ENCODE measurements at places on chromosomes 3 and 15. TPM values are rescaled to one million over a fixed set of nuclear protein-coding genes. Genes with fewer than 3 reads are reported as not detected.
A peak's percentile ranks its signal among the peaks of the same experiment; 100 is the strongest.

DNA sequence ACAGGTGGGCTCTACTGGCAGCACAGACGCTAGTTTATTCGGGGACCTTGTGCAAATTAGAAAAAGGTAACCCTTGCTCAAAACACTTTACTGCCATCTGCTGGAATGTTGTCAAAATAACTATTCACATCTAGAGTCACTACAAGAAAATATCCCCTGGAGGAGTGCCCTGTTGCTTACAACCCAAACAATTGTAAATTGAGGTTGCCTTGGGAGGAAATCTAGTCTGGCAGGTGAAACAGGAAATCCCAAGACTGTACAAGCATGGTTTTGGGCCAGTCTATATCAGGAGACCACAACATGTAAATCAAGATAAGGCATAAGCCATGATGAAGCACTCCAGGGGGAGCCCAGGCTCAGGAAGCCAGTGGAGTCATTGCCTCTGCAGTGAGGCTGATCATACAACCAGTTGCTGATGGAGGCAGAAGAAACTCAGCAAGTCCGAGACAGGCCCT lies 136.8 kb upstream of the ACP3 start:
- DNase-seq = peak; percentile 62

The DUOX2 gene
- total RNA-seq = 3.8 TPM

DNA sequence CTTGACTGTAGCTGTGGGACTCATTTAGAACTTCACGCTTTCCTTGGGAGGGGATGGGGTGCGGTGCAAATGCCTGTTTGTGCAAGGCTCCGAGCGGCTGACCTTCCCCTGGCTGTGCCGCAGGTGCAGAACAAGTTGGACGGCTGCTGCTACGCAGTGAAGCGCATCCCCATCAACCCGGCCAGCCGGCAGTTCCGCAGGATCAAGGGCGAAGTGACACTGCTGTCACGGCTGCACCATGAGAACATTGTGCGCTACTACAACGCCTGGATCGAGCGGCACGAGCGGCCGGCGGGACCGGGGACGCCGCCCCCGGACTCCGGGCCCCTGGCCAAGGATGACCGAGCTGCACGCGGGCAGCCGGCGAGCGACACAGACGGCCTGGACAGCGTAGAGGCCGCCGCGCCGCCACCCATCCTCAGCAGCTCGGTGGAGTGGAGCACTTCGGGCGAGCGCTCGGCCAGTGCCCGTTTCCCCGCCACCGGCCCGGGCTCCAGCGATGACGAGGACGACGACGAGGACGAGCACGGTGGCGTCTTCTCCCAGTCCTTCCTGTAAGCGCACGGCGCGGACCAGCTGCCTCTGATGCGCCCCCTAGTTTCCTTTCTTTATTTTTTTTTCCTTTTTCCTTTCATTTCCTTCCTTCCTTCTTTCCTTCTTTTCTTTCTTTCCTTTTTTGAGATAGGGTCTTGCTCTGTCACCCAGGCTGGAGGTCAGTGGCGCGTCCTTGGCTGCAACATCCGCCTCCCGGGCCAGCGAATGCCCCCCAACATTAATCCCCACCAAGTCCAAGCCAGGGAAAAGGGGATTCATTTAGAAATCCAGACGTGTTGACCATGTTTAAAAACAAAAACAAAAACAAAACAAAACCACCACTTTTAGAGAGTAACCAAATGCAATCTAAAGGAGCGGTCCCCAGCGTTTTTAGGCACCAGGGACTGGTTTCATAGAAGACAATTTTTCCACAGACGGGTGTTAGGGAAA lies 42.7 kb downstream of the EIF2AK4 start:
- peak; percentile 69 for DNase-seq

- DNase-seq = no peak
Observed at GRCh38 chr3:50003216-50003615, 63.3 kb downstream of the RBM6 start.

DNA sequence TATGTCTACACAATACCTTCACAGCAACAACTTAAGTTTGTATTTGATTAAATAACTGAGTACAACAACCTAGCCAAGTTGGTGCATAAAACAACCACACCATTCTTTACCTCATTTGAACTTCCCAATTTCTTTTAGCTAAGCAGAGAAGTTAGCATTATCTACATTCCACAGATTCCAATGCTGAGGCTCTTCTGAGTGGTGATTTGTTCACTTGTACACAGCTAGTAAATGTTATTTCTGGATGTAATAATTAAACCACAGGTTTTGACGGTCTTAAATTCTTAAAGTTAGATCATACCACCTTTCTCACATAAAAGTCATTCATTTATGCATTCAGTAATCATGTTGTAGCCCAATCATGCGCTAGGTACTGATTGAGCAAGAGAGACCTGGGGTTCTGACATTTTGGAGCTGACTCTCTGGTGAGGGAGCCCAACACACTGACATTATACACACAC lies 102.5 kb downstream of the SST start:
- DNase-seq = peak; percentile 6

DNA sequence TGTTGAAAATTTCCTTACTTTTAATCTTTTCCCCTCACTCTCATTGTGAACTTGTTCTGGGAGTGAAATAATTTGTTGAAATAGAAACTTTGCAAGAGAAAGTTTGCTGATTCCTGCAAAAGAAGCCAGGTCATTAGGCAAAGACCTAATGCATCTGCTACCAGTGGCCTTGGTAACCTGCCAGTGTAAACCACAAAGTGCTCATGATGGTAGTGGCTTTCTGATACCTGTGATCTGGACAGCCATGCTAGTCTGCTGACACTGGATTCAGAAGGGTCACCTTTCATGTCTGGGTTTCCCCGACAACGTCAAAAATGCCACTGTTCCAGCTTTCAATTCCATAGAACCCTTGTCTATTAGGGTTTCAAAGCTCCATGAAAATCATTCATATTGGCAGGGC lies 123.7 kb upstream of the MCTP2 start:
- no peak for DNase-seq

DNA sequence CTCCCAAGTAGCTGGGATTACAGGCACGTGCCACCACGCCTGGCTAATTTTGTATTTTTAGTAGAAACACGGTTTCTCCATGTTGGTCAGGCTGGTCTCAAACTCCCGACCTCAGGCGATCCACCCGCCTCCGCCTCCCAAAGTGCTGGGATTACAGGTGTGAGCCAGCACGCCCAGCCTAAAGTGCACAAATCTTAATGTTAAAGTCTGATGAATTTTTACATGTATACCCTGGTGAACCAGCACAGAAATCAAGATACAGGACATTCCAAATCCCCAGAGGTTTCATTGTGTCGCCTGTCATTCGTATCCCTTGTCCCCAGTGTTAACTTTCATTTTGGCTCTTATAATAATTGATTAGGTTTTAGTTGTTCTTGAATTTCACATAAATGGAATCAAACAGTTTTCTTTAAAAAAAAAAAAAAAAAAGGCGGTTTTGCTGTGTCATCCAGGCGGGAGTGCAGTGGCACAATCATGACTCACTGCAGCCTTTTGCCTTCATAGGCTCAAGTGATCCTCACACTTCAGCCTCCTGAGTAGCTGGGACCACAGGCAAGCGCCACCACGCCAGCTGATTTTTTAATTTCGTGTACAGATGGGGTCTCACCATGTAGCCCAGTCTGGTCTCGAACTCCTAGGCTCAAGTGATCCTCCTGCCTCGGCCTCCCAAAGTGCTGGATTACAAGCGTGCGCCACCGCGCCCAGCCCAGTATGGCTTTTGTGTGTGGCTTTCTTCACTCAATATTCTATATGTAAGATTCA lies 1.5 kb upstream of the TM4SF19 start:
- no peak for DNase-seq

DNA sequence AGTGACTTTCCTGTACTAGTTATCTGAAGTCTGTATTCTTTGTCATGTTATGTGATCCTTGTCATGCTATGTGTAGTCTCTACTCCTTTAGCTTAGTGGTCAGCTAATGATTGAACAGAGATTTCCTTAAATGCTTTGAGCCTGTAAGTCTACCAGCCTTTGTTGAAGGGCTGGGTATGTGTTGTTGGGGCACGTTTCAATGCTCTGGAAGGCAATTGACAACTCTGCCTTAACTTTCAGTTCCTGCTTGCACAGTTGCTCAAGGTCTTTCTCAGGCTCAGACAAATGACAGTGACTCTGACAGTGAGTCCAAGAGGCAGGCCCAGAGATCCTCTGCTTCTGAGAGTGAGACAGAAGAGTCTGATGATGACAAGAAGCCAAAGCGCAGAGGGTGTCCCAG lies 89.3 kb downstream of the CHD2 start:
- no peak for DNase-seq

The NT5DC2 gene
- 85.6 TPM for total RNA-seq

- no peak for DNase-seq
Observed at GRCh38 chr3:99384596-99384995, 253.8 kb upstream of the COL8A1 start.

DNA sequence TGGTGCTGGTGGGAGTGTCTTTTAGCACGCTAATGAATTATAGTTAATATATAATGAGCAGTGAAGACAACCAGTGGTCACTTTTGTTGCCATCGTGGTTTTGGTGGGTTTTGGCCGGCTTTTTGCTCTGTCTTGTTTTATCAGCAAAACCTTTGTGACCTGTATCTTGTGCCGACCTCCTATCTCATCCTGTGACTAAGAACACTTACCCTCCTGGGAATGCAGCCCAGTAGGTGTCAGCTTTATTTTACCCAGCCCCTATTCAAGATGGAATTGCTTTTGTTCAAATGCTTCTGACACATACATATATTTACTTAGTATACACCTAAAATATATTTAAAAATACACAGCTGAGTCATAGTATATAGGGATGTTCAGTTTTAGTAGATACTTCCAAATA lies 770.3 kb downstream of the PDCD6IP start:
- DNase-seq = no peak

DNA sequence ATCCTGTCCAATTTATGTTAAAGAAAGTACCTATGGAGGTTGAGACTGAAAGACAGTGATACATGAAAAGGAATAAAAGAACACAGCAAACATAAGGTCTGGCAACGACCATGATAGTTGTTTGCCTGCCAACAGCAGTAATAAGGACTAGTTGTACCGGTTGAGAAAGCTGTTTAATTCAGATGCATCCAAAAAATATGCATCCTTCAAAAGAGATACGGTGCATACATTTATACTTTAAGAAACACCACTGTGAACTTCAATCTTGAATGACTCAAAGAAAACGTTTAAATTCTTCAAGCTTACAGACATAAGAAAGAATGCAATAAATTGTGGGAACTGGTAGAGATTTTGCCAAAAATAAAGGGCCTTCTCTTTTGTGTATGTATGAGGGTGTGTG lies 492.1 kb downstream of the NLGN1 start:
- DNase-seq = no peak
